ENCODE measurements at places on chromosomes 11 and 22.
A peak's percentile ranks its signal among the peaks of the same experiment; 100 is the strongest.

- no peak for DNase-seq
Observed at GRCh38 chr22:30718491-30718890, 23.8 kb downstream of the OSBP2 start.

DNA sequence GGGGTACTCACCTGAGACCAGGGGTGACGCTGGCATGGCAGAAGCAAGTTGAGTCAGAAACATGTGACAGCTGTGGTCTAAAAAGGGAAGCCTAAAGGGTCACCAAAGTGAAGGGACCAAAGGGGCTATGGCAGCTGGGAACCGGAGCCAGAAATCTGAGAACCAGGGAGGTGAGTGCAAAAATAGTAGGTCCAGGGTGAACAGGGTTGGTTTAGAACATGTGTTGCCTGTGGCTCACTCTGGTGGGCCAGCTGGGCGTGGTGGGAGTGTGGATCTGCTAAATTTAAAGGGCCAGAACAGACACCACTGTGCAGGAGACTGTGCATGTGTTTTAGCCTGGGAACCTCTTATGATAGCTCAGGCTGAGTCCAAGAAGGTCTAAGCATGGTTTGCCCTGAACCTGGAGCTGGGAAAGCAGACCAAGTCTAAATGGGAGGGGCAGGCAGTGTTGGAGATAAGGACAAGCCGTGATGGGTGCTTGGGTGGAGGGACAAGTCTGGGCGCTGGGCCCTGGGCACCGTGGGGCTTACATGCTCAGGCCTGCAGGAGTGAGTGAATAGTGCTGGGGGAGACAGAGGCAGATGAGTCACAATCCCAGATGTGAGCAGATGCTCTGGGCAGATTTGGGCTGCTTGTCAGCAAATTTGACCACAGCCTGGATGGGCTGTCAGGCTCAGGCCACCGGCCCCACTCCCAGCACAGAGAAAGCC lies 41.4 kb upstream of the ZBED5 start:
- peak; percentile 19 for DNase-seq

DNA sequence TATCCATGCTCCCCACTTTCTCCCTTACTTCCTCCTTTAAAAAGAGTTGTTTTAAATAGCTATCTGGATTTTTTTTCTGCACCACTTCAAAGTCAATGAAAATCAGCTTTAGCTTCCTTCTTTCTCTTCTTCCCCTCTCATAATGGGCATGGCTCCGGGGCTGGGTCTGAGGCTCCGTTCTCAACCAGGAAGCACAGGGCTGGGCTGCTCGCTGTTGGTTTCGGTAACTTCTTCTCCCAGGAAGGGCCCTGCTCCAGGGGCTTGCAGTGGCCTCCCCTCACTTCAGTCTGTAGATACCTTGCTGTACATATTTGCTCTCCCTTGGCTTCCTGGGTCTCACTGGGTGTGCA lies 23.8 kb downstream of the MICAL2 start:
- no peak for DNase-seq

DNA sequence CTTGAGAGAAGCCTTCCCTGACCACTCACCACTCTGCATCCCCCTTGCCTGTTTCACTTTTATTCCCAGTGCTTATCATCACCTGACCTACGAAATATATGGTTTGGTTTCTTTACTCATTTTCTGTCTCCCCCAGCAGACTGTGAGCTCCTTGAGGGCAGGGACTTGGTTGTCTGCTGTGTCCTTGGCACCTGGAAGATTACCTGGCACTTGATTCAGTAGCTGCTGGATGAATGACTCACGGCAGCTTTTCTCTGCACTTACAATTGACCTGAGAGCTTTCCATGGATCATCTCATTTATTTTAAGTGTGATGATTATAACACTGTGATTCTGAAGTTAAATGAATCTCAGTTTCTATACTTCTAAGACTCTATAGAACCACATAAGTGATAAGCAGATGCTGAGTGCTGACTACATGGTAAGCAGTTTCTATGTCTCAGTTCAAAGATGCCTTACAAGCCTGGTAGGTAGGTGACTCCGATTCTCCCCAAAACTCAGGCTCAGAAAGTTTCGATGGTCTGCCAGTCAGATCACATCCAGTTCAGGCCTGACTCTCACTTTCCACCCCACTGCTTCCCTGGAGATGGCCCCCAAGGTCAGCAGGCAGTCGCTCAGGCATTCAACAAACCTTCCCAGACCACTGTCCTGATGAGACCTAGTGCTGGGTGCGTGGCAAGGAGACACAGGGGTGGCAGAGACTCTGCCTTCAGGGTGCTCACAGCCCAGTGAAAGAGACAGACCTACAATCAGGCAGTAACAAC lies 11.6 kb downstream of the IL2RB start:
- DNase-seq = no peak

DNA sequence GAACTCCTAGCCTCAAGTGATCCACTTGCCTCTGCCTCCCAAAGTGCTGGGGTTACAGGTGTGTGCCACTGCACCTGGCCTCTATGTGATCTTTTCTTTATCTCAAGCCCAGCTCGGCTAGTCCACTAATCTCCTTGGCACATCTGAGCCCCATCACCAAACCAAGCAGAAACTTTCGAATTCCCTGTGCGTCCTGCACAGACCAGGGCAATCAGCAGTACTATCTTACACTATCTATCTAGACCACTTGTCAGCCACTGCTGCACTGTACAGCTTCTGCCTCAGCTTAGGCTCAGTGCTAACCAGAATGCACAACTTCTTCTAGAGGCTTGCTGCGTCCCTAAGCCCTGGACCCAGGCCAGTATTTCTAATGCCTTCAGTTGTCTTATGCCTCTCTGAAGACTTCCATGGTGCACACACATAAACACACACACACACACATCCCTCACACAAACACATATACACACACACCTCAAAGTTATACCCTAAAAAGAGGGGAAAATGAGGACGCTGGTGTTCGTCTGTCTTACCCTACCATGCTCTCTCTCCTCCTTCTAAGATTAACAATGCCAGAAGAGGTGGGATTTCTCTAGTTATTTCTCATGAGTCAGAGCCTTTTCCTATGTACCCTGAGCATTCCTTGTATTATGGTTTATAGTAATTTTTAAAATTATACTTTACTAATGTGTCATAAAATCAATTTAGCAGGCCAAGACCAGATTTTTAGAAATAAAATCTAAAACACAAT lies 59.3 kb upstream of the FAM181B start:
- DNase-seq = no peak

- DNase-seq = no peak
Observed at GRCh38 chr22:46092670-46093410, 57.5 kb upstream of the PPARA start.

DNA sequence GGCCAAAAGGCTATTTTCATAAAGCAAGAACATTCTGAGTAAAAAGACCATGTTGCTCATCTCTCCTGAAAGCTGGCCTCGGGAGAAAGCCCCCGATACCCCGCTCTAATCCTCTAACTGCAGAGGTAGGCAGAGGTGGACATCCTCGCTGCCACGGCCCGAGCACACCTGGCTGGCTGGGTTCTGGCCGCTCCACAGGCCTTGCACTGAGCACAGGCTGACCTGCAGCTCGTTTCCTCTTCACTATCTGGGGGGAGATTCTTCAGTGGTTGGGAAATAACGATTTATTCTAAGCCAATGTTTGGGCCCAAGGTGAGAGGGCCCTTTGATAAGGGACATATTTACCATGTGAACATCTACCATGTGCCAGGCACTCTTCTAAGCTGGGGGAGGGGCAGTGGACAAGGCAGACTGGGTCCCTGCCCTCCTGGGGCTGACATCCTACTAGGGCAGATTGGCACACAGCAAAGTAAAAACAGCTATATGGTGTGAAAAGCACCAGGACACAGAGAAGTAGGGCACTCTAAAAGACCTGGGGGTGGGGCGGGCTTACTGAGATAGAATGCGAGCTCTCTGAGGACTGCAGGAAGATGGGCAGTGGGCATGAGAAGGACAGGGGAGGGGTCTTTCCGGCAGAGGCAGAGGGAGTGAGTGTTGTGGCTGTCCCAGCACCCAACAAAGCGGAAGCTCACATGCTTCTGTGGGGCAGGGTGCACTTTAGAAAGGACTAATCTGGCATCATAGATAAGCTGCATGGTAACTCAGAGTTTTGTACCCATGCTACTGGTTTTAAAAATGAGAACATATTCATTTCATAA lies 65.5 kb upstream of the ARFGAP3 start:
- no peak for DNase-seq

- DNase-seq = no peak
Observed at GRCh38 chr22:36811094-36811800, 5.6 kb downstream of the PVALB start.

DNA sequence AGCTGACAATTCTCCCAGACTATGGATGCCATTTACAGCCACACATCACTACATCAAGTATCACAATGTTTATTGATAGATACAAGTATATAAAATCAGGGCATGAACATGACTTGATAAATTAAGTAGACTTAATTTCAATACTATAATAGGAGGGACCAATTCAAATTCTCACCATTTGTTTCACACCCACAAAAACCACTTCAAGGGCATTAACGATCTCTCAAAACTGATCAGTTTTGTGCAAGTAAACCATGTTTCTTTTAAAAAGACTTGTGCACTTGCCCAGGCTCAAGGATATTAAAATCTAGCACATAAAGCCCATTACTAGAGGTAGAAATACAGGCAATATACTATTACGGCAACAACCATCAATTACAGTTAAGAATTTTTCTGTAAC lies 11.7 kb downstream of the EIF4G2 start:
- DNase-seq = no peak

- DNase-seq = peak; percentile 16
Observed at GRCh38 chr11:119149018-119149785, at the start of gene ABCG4. Gene ABCG4 (plus strand): TSS chr11:119149052. CDS start chr11:119149966, 914 bp downstream.

DNA sequence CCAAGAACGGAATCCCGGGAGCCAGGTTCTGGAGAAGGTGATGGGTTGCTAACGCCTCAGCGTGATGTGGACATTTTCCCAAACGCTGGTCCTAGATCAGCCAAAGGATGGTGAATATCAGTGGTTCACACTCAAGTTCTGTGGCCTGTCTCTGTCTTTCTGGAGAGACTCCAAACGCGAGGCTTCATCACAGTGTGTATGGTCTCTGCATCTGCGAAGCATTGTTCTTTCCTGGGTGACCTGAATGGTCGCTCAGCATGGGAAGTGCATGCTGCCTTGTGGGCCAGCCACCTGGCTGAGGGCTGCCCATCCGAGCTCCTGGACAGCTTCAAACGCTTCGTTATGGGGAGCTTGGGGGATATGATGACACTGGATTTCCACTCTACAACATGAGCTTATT lies 810.0 kb downstream of the TBC1D22A start:
- no peak for DNase-seq

DNA sequence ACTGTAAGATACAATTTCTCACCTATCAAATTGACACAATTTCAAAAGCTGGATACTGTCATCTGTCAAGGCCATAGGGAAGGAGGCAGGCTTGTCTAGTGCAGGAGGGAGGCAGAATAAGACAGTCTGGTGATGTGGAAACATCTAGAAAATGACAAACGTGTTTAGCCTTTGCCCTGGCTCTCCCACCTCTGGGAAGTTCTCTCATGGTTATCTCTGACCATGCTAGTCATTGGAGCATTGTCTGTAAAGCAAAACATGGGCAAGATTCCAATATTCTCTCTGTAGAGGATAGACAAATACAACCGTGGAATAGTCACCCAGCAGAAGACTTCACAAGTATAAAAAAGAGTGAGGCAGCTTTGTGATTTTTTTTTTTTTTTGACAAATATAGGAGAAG lies 9.1 kb upstream of the SERHL2 start:
- no peak for DNase-seq

- DNase-seq = no peak
Observed at GRCh38 chr11:102422817-102423712, 29.5 kb downstream of the TMEM123 start.

DNA sequence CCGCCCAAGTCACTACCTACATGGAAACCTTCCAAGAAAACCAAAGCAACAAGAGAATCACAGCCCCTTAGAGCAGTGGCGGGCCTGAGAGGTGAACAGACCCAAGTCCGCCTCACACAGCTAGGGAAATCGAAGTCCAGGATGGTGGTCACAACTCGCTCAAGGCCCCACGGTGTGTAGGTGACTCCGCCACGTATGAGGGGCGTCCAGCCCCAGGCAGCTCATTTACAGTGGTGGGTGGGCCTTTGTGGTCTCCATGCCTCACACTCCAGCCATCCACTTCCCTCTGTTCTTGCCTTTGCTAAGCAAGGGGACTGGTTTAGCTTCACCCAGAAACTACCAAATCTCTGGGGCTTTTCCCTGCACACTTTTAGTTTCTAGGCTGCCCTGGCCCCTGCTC lies 9.7 kb upstream of the TCF20 start:
- DNase-seq = no peak

DNA sequence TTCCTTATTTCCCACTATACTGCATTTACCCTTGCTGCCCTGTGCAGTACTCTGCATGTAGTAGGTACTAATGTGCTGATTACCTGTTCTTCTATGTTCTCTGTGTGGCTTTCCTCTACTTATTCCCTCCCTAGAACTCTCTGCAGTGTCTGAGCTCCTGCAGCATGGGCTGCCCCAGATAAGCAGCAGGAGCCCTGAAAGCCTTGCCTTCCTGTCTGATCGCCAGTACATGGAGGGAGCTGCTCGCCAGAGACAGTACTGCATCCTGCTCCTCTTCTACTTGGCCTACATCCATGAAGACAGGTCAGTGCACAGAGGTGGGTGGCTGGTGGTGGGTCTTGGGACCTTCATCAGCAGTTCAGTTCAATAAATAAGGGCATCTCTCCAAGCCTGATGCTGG lies 42.2 kb upstream of the CCDC134 start:
- DNase-seq = no peak

DNA sequence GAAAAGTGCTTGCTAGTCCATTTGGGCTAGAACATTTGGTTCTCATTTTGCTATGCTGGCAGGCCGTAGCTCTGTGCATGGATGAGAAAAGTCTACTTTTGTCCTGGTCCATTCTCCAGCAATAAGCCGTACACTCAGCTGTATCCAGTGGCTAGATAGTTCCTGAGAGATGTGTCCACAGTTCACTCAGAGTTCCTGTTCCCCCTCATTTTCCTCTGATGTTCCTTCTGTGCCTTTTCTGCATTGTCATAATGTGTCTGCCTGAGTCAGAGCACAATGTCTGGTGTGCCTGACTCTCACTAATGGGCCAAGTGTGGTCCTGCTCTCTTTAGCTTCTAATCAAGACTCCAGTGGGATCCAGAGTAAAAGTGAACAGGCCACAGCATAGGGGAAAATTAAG lies 215.7 kb upstream of the CTSC start:
- no peak for DNase-seq

DNA sequence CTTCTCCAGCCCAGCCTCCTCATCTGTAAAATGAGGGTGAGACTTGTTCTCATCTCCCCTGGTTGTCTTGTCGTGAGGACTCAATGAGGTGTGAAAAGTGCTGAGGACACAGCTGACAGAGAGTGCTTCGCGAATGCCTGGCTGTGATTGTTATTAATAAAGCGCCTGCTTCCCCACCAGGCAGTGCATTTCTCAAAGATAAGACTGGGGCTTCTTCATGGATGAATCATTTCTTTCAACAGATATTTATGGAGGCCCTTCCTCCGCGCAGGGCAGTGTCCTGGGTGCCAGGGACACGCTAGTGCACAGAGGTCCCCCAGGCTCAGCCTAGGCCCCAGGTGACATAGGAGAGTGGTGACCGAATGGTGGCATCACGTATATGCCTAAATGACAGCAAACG lies 34.3 kb upstream of the SHISAL1 start:
- DNase-seq = no peak
